ENCODE measurements at places on chromosomes 2 and 18. TPM values are rescaled to one million over a fixed set of nuclear protein-coding genes. Genes with fewer than 3 reads are reported as not detected.

Gene EIF2AK2
- 30.9 TPM for total RNA-seq

Gene OTX1
- 2.3 TPM for total RNA-seq

Gene B3GNT7
- total RNA-seq, result 11.0 TPM

Gene ECEL1
- total RNA-seq, result not detected

Gene STARD6
- total RNA-seq, result not detected

Gene MC4R
- not detected for total RNA-seq

Gene SP110
- total RNA-seq, result 6.7 TPM

Gene SKOR2
- total RNA-seq, result not detected

Gene ACVR1C
- 0.40 TPM for total RNA-seq

Gene ILKAP
- total RNA-seq, result 28.7 TPM

Gene SLC9A4
- 0.04 TPM for total RNA-seq

Gene HPCAL1
- 312 TPM for total RNA-seq

Gene CTAGE1
- total RNA-seq, result not detected

Gene HOXD1
- total RNA-seq, result not detected

Gene KCNIP3
- 19.1 TPM for total RNA-seq

Gene UGT1A8
- total RNA-seq, result 0.46 TPM

Gene TMEM178A
- not detected for total RNA-seq

Gene CDK15
- 2.4 TPM for total RNA-seq

Gene MRPS9
- total RNA-seq, result 64.0 TPM

Measured in PC-3 (cell line).